ENCODE measurements at places on chromosomes 1 and 21.

GRCh38 chr1:1629430-1630190 is 2.4 kb upstream of the MMP23B start:
- DNase-seq = no peak

GRCh38 chr21:43272591-43272990 is 103.8 kb downstream of the CRYAA start:
- DNase-seq = no peak

DNA sequence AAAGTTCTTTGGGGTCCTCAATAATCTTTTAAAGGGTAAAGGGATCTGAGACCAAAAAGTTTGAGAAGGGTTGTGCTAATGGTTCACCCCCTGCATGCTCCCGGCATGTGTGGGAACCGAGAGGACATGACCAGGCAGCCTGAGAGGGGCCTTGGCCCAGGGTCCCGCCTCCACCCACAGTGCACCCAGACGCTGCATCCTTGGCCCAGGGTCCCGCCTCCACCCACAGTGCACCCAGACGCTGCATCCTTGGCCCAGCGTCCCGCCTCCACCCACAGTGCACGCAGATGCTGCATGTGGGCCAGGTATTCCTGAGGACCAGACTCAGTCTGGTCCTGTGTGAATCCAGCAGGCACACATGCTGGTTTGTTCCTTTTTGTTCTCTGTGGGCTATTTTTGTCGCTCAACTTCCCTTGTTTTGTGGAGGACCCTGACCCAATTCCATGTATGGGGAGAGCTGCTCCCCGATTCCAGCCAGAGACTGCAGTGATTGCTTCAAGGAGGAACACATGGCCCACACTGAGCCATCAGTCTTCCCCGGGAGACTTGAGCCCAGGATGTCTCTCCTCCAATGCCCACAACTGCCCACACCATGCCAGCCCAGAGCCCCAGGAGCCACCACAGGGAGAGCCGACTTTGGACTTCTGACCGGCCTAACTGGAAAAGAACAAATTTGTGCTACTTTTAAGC is 3.5 kb downstream of the NPHP4 start:
- no peak for DNase-seq

DNA sequence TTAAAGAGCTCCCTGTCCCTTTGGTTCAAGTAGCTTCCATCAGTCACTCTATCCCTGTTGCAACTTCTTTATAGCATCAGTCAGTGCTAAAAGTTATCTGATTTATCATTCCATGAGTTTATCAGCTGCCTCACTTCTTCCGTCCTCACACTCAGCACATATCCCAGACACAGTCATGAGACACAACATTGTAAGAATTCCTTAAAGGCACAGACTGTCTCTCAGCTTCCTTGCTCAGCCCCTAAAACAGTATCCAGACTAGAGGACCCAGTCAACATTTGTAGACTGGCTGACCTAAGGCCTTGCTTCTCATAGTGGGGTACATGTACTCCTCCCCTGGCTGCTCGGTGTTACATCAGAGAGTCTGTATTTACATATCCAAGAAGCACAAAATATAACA is 164.9 kb upstream of the ADGRL2 start:
- no peak for DNase-seq

DNA sequence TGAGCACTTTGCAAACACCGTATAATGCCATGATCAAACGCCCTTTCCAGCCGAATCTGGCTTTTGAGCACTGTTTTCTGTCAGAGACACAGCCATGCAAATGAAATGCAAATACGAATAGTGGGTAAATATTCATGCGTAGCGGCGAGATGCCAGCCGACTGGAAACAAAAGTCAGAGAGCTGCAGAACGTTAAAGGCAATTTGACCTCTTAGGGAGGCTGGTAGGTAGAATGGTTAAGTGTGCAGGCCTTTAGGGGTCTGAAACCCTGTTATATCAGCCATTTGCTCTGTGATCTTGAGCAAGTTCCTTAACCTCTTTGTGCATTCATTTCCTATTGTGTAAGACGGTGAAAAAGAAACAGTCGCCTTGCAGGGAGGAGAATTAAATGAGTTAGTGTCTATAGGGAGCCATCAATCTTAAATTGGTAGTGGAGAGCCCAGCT is 6.5 kb upstream of the SDHB start:
- no peak for DNase-seq

GRCh38 chr1:2799811-2800663 is 1.5 kb downstream of the TTC34 start:
- DNase-seq = no peak

DNA sequence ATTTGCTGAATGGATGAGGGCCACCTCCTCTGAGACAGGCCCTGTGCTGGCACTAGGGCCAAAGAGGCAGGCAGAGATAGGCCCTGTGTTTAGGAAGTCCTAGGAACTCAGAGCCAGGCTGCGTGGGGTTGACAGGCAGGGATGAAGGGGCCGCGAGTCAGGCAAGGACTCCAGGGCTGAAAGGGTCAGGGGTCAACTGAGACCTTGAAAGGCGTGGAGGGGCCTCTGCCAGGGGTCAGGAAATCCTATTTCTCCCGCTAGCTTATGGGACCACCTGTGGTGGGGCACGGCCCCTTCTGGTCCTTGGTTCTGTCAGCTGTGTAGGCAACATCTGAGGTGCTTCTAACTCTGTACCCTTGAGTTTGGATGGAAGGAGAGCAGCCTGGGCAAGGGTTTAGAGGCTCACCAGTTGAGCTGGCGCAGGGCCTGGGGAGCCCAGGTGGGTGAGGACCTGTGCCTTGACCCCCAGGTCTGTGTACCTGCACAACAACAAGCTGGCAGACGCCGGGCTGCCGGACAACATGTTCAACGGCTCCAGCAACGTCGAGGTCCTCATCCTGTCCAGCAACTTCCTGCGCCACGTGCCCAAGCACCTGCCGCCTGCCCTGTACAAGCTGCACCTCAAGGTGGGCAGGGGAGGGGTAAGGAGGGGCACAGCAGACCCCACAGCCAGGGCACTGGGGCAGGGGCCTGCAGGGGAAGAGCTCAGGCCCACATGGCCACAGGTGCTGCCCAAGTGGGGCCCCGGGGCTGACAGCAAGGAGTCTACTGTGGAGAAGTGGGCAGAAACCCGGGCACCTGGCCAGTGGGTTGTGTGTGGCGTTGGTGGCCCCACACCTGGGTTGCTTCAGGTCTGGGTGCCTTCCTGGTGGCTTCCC is 14.9 kb downstream of the PODN start:
- no peak for DNase-seq

DNA sequence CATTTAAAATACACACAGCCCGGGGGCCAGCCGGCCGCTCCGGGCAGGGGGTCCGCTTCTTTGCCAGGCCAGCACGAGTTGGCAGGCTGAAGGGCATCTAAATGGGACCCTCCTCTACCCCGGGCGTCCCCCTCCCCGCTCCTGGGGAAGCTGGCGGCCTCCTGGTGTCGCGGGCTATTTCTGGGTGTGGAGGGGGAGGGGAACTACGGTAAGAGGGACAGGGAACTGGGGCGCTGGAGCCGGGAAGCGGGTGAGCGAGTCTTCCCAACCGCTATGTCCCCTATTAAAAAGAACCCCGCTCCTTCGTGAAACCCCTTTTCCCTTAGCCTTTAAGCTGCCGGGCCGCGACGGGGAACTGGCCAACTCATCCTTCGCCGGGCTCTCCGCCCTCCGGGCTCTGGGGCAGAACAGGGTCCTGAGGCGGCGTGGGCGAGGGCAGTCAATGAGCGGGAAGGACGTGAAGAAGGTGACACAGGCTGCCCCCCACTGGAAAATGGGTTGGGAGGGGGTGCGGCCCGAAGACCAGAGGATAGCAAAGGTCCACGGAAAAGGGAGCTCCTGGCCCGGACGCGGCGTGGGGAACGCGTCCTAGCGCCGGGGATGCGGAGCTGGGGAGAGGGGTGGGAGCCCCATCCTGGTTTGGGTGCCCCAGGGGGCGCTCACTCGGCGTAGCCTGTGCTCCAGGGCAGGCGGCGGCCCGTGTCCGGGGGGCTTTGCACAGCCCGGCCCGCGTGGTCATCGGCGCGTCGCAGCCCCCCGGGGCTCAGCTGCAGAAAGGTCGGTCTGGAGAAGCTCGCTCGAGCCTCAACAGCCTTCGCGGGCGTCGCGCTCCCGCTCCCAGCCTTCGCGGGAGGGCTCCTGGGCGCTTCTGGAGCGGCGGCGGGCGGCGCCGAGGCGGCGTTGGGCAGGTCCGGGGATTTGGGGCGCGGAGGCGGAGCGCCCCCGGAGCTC is 544 bp downstream of the PPM1J start:
- peak; percentile 47 for DNase-seq

DNA sequence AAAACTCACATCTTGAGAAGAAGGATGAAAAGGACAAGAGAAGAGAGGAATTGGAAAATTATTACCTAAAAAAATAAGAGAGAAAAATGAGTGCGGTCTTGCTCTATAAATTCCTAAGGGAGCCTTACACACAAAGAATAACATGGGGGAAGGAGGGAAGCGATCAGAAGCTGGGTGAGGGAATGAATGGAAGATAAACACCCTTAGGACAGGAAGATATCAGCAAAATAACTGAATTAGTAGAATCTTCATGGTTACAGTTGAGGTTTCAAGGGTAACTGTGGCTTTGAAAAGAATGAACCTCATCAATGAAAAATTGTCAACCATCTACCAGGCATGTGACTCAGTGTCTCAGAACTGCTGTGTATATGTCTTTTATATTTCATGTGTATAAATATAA is 192.5 kb upstream of the FOXD3 start:
- no peak for DNase-seq

DNA sequence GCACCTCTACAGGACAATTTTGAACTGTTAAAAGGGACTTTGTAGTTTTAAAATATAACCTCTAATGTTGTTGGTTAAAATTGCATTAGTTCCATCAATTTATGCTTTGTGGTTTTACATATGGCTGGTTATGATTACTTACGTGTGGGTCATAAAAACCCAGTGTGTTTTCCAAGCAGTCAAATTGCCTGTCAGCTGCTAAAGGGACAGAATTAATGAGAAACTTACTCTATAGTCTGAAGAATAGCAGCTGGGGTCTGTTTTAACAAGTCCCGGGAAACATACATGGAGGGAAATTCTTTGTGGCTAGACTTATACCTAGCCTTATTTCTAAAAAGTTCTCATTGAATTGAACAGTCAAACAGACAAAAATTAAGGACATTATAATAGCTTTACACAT is 820.9 kb upstream of the ADGRL4 start:
- no peak for DNase-seq

DNA sequence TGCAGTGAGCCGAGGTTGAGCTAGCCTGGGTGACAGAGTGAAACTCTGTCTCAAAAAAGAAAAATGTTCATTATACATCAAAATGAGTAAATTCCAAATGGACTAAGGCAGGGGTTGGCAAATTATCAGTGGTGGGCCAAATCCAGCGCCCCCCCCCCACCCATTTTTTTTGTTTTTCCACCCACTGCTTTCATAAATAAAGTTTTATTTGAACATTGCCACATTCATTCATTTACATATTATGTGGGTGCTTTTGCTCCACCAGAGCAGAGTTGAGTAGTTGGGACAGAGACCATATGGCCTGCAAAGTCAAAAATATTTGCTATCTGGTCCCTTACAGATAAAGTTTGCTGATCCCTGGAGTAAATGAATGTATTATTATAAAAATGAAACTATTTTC is 99.4 kb downstream of the ZMYM4 start:
- no peak for DNase-seq

DNA sequence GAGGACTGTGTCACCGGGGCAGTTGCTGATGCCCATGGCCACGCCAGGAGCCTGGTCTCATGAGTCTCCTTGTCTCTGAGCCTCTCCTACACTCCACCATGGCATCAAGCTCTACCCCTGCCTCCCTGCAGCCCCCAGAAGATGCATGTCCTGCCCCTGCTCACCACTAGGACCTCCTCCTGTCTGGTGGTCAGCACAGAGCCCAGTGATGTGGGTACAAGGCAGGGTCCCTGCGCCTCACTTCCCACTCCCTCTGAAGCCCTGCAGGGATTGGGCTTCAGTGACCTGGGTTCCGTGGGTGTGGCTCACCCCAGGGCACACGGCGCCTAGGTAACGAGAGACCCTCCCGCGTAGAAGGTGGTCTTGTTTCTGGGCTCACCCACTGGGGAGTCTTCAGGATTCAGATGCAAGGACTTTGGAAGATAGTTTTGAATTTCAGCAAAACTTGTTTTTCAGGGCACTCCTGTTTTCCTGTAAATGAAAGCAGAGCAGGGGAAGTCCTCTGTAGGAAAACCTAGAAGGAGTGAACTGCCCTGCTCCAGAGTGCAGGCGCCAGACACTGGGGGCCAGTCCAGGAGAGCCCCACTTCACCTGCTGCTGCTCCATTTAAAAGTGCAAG is 2.8 kb downstream of the COL18A1 start:
- DNase-seq = no peak

GRCh38 chr1:172180501-172181285 is 239.8 kb upstream of the C1orf105 start:
- no peak for DNase-seq

GRCh38 chr1:34670982-34671381 is 83.9 kb upstream of the GJB5 start:
- no peak for DNase-seq

GRCh38 chr21:22961258-22961657 is 1963.0 kb downstream of the NCAM2 start:
- DNase-seq = no peak

DNA sequence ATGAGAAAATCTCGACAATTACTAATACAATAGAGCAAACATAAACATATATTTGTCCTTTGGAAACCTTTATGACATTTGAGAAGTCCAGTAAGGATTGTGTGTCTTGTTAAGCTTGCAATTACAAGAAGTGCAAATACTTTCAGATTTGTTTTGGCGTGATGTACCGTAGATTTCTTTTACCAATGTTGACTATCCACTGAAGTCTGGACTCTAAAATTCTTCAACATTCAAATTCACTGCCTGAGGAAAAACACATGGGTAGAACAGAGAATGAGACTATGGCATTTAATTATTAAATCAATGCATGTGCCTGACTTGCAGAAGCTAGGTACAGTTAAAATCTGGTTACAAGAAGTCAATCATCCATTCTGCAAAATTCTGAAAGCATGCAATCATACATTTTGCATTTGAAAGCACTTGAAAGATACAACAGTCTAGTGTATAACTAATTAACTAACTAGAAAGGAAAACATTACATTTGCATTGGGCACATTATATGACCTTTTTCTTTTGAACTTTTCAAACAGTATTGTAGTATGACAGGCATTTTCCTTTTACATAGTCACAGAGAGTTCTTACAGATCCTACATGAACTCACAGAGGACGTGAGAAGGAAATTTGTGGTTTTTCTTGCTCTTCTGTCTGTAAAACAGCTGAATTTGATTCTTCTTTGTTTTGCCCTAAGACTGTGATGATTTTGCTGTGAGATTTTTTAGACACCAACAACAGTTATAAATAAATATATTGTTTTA is 511.1 kb upstream of the ADGRL4 start:
- DNase-seq = no peak

DNA sequence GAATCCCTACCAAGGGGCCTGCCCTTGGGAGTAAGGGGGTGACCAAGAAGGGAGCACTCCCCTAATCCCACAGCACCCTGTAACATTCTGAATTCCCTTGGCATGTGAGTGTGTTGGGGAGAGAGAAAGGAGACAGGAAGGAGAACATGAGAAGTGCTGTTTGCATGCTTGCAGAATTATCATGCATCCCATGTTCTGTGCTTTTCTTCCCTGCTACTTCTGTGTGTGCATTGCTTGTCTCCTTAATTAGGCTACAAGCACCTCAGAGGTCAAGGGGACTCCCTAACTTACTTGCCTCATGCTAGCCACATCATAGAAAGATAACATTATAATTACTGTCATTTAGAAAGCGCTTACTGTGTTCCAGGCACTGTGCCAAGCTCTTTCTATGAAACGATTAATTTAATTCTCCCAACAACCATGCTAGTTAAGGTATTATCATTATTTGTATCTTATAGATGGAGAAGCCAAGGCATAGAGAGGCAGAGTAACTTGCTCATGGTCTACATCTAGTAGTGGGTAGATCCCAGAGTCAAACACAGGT is 11.1 kb downstream of the NOS1AP start:
- DNase-seq = no peak
